ENCODE measurements at places on chromosomes 3 and 15. TPM values are rescaled to one million over a fixed set of nuclear protein-coding genes. Genes with fewer than 3 reads are reported as not detected.

DNA sequence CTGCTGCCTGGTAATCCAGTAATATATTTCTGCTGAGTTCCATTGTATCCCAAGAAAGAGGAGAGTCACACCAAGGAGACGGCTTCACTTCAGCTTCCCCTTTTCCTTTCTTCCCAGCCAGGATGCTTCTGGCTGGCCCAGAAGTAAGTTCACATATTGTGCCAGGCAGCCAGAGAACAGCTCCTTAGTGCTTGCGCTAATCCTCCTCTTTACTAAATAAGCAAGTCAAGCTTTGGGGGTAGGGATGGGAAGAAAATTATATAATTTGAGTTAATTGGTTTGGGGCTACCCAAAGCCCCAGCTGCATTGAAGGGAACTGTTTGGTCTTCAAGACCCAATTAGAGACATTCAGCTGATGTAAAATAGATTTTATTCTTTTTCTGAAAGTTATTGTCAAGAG, 218.8 kb upstream of the HES1 start:
- DNase-seq = no peak

- DNase-seq = no peak
These were observed 76.3 kb downstream of the KLHL25 start for GRCh38 chr15:85718271-85718971.

- DNase-seq = no peak
These were observed 26.1 kb upstream of the KLHL6 start for GRCh38 chr3:183581496-183582155.

Gene TAMM41
- total RNA-seq = 47.3 TPM

Data from ureter (tissue), 1 donor.